ENCODE measurements at places on chromosomes 6 and 20. TPM values are rescaled to one million over a fixed set of nuclear protein-coding genes. Genes with fewer than 3 reads are reported as not detected.

Gene BANF2
- total RNA-seq, result not detected

GRCh38 chr6:1545654-1546053 is 64.1 kb upstream of the FOXC1 start:
- no peak for DNase-seq

Gene BMP7
- total RNA-seq, result 7.8 TPM

DNA sequence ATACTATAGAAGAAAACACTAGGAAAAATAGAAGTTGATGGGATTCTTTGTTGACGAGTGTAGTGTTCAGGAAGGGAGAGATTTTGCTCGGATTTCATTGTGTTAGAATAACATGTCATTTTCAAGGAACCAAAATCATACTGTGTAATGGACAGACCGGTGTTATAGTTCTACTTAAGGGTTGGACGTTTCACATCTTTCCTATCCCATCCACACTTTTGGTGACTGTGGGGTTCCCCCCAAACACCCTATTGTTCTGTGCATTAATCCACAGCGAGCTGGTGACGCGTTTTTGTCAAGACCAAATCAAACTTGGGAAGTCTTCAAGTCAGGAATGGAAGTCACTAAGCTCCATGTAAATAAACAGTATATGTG is 43.3 kb downstream of the TRIM27 start:
- no peak for DNase-seq

GRCh38 chr6:150251566-150252186 is 108.8 kb downstream of the PPP1R14C start:
- DNase-seq, result no peak

GRCh38 chr6:162706232-162706631 is 21.3 kb downstream of the PRKN start:
- no peak for DNase-seq

Gene GRM1
- total RNA-seq, result not detected

GRCh38 chr6:18028332-18028731 is 40.9 kb upstream of the KIF13A start:
- no peak for DNase-seq

GRCh38 chr6:148525453-148525852 is 182.8 kb downstream of the SASH1 start:
- DNase-seq, result peak; percentile 76

DNA sequence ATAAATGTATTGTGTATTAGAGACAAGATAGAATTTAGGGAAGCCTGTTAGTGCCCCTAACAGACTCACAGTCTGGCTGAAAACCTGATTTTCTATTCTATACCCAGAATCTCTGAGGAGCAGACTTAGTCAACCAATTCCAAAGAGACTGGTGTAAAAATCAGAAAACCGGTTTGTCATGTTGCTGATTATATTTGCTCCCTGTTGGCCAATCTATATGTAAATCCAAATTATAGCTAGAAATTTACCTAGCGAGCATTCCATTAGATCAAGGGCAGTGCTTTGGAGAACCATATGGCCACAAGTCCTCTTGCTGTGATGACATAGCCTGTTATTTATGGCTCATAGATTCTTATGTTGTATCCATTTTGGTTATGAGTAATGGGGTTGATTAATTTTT is 4.8 kb downstream of the NFYA start:
- no peak for DNase-seq

DNA sequence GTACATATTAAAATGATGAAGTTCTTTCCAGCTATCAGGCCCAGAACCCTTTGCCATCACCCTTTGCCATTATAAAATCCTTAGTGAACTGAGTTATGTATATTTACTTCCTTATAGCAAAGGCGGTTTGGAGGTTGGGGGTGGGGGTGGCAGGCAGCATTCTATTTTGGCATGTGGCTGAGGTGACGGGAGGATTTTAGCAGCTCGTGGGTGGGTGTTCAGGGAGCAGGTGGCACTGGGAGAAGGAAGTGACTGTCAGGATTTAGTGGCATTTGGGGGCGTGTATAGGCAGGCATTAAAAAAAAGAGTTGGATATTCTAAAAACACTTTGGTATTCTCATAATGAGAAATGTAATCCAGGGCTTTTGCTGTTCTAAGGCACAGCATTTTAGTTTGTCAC is 150.7 kb downstream of the RIMS1 start:
- DNase-seq, result no peak

Gene MOCS1
- 4.4 TPM for total RNA-seq

DNA sequence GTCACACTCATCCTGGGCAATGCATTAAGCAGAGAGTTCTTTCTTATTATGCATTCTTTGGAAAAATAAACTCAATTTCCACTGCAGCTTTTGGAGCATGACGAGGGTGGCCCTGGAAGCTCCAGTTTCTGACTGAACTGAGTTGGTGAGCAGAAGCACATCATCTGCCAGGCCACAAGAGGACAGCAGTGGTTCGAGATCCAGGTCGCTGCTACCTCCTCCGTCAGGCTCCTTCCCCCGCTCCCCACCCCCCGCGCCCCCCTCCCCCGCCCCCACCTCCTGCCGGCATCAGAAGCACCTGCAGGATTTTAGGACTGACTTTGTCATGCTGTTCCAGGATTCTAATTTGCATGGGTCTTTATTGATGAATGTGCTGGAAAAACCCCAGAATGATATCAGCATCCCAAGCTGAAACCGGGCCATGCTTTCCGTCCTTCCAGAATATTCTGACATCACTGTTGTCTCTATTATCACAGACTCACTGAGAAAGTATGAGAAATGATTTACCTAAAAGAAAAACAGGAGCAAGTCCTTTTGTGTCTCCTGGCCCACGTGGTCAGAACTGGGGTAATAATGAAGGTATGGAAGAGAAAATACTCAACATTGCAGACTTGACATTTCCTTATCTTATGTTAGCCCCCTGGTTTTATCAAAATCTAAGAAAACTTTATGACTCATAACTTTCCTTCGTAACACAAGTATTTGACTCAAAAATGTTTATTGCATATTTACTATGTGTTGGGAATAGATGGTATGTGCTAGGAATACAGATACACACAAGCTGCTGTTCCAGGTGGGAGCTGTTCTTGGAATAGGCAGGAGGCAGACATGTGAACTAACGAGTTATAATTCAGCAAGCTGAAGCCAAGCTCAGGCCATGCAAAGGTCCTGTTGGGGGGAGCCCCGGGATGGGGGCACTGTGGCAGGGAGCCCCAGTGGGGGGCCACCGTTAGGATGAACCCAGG is 220.2 kb upstream of the EXOC2 start:
- peak; percentile 49 for DNase-seq

- no peak for DNase-seq
Measured at GRCh38 chr6:101013612-101014195, 132.6 kb upstream of the ASCC3 start.

DNA sequence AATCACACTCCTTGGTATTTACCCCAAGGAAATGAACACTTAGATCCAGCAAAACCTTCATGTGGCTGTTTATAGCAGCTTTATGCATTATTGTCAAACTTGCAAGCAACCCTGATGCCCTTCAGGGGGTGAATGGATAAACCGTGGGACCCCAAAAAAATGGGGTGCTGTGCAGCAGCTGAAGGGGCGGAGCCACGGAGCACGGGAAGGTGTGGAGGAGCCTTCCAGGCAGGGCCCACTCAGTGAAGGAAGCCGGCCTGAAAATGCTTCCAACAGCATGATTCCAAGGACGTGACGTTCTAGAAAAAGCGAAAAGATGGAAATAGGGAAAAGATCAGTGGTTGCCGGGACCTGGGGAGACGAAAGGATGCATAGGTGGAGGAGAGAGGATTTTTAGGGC is 25.6 kb upstream of the FRMD1 start:
- no peak for DNase-seq

DNA sequence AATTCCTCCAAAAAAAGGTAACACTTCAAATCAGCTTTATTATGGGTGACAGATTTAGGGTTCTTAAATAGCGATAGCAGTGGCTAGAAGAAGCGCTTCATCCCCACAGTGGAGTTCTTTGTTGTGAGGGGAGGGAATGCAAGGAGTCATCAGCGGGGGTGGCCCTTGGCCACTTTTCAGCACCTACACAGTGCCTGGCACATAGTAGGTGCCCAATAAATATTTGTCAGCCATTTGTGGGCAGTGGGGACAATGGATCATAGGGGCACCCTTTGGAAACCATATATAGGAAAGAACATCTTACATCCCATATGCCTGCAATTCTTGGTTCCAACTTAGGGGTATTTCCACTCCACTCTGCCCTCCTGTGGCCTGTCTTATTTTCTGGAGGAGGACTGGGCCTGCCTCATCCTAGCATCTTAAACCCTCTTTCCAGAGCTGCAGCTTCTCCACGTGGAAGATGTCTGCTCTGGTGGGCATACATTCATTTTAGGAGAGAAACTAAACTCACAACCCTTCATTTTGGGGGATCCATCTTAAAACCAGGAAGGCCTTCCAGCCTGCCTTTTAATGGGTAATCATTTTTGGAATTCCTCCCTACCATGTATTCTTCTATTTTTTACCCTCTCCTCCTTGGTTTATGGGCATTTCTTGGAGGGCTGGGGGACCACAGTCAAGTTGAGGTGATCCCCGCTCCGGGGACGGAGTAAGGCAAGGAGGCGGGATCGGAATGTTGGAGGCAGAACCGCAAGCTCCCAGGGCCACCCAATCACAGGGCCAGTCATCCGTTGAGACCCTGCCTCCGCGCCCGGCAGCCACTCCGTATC is 2.6 kb upstream of the GPSM3 start:
- peak; percentile 59 for DNase-seq

DNA sequence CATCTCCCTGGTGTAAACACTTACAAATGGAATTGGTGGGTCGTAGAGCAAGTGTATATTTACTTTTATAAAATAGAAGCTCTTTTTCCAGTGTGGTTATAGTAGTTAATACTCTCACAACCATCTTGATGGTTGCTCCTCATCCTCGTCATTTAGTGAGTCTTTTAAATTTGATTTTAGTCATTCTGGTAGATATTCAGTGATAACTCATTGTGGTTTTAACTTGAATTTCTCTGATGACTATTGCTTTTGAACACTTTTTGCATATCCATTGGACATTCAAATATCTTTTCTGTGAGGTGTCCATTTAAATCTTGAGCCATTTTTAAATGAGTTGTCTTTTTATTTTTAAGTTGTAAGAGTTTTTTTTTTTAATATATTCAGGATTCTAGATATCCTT is 189.2 kb upstream of the PHACTR1 start:
- no peak for DNase-seq

- DNase-seq, result no peak
Measured at GRCh38 chr6:98920904-98921431, 26.8 kb downstream of the FBXL4 start.
